ENCODE measurements at places on chromosomes 2 and 18.

- DNase-seq, result peak; percentile 1
Observed at GRCh38 chr18:26971409-26971808, 105.9 kb upstream of the AQP4 start.

DNA sequence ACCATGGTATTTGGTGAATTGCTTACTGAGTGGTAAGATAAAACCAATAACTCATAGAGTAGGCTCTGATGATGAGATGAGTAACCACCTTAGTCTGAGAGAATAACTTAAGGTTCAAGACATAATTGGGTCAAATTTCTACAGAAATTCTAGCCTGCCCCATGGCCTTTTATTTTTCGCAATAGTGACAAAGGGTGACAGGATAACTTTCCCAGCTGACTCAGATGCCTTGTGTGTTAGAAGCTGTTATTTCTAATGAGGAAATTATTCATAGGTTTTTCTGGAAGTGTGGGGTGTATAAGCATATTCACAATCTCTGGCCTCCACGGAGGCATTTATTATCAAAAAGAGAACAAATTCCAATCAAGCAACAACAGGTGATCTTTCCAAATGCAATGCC lies 159.0 kb downstream of the NUP35 start:
- DNase-seq, result no peak

GRCh38 chr2:47313141-47313691 lies 89.7 kb upstream of the MSH2 start:
- no peak for DNase-seq

- DNase-seq, result peak; percentile 75
Observed at GRCh38 chr2:84301717-84302116, 157.4 kb downstream of the SUCLG1 start.

GRCh38 chr2:224333726-224334482 lies 68.0 kb downstream of the FAM124B start:
- no peak for DNase-seq

- no peak for DNase-seq
Observed at GRCh38 chr2:202941771-202942170, 29.7 kb downstream of the CARF start.

GRCh38 chr2:235697041-235697440 lies 203.2 kb downstream of the AGAP1 start:
- no peak for DNase-seq

DNA sequence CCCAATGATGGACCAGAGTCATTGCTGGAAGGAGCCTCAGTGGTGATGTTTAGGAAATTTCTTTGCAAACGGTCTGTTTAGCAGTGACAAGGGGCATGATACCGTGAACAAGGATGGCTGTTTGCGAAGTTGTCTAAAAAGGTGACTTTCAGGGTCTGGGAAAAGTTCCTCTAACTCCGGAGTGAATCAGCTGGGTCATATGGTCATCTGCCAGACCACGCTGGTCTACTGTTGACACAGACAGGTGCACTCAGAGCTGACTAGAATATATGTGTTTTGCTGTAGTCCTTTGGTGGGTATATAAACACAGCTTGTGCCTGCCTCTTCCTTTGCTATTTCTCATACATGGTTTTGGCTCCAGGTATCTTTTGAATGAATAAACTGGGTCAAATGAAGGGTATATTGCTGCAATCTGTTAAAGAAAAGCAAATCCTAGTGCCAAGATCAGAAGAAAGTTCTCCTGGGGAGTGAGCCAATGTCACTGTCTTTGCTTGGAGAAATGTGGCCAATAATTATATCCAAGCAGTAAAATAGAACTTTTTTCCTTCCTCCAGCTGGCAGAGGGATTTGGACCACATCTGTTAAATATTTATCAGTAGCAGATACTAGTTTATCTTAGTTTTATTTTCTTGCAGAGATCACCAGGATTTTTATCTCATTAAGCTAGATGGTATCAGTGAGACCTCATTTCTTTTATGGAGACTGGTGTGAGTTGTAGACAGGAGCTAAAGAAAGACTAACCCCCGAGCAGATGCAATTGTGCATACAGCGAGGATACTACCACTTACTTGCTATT lies 286.0 kb downstream of the TRIB2 start:
- DNase-seq, result no peak

DNA sequence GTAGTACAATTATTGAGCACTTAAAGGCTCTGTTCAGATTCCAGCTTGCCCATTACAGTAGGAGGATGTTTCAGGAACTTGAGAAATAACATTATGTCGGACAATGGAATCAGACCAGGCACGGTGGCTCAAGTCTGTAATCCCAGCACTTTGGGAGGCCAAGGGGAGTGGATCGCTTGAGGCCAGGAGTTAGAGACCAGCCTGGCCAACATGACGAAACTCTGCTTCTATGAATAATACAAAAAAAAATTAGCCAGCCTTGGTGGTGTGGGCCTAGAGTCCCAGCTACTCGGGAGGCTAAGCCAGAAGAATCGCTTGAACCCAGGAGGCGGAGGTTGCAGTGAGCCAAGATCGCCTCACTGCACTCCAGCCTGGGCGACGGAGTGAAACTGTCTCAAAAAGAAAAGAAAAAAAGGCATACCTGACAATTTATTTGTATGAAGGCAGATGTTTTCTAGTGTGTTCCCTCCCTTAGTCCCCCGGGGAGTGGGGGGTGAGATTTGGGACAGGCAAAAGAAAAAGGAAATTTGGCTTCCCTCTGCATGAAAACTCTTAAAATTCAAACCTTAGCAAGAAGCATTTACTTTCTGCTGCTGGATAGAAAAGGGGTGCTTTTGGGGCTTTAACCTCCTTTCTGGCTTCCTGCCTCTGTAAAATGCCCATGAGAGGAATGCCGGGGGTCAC lies 13.7 kb upstream of the ZNF532 start:
- no peak for DNase-seq

DNA sequence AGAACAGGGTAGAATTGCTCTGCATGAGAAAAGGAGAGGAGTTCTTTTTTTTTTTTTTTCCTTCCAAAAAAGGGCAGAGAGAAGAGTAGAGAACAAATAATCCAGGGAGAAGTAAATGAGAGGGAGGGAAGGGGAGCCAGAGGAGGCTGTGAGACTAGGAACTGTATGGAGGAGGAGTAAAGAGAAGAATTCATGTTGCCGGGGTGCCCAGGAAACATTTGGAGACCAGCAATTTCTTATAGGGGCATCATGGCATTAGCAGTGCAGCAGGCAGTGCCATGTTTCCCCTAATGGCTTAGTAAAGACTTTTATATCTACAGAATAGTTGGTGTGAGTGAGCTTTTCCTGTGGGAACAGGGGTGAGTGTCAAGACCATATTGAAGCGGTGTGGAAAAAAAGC lies 86.4 kb upstream of the SESTD1 start:
- no peak for DNase-seq

- no peak for DNase-seq
Observed at GRCh38 chr18:11721720-11722119, 32.7 kb downstream of the GNAL start.

- no peak for DNase-seq
Observed at GRCh38 chr2:27849558-27850205, 40.5 kb downstream of the RBKS start.

GRCh38 chr18:3710712-3711301 lies 260.8 kb downstream of the TGIF1 start:
- no peak for DNase-seq

- no peak for DNase-seq
Observed at GRCh38 chr2:120566331-120567035, 169.2 kb upstream of the GLI2 start.

DNA sequence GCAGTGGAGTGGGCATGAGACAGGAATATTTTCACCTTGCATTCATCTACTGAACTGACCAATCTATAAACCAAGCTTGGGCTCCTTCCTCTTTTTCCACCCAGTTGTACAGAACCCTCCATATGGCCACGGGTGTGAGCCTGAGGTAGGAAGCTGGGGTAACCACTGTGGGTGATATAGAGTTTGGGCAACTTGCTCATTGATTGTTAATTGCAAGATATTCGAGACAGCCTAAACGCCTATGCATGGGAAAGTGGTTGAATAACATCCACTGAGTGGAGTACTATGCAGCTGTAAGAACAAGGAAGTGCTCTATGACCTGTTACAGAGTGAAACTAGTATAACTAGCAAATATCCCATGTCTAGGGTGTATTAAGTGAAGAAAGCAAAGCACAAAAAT lies 7.3 kb upstream of the VAPA start:
- DNase-seq, result no peak

GRCh38 chr2:112520234-112520783 lies 22.0 kb upstream of the POLR1B start:
- no peak for DNase-seq

DNA sequence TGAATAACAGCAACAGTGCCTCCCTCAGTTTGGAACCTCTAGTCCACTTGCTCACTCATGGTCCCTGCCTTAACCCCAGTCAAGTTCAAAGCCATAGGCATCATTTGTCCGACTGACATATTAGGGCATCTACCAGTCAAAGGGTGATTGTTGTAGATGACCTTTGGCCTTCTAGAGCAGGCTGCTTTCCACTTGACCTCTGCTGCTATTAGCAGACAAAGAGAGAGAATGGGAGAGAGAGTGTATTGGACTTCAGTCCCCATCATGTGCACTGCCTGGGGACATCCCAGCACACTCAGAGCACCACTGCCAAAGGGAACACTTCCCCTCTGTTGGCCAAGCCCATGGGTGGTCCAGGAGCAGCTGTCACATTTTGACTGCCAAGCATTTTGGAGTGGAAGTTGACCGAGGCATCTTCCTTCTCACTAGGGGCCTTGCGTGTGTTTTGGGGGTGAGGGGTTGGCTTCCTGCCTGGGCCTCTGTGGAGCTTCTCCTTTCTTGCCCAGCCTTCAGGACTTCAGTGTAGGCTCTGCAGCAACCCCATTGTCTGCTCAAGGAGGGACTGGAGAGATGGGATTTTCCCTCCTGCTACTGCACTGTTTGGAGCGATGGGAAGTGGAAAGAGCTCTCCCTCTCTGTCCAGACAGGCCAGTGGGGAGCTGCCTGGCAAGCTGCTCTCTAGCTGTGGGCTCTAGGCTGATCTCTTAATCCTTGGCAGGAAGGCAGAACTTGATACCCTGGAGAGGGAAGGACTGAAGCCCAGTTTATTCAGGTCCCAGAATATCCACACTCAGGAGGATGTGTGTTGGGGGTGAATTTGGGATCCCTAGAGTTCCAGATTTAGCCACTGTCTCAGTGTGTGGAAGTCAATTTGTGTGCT lies 68.1 kb downstream of the TMEM247 start:
- DNase-seq, result no peak

DNA sequence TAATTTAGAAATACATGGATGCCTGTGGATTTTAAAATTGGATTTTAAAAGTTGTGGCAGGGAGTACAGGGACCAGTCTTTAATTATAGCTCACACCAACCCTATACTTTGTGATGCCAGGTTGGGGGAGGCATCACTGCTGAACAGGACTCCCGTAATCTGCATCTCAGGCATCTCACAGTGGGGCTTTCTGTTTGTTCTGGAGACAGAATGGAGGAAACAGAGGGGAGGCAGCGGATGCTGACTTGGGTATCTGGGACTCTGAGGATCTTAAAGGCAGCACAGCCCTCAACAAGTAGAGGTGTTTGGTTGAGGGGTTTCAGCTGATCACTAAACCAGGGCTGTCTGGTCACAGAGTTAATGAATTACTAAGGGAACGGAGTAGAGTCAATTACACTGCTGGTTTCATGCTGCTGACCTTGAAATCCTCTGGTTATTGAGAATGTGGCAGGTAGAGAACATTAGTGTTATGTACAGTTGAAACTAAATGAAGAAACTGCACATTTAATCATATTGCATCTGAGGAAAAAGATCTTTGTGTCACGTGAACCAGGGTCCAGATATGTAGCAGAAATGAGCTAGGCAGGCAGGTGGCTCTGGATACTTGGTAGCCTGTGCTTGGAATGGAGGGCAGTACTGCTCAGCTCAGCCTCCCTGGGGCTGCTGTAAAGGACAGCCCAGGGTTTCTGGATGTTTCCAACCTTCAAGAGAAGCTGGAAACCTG lies 40.3 kb downstream of the FHOD3 start:
- DNase-seq, result no peak

- no peak for DNase-seq
Observed at GRCh38 chr2:191109888-191110287, 40.9 kb downstream of the STAT4 start.

DNA sequence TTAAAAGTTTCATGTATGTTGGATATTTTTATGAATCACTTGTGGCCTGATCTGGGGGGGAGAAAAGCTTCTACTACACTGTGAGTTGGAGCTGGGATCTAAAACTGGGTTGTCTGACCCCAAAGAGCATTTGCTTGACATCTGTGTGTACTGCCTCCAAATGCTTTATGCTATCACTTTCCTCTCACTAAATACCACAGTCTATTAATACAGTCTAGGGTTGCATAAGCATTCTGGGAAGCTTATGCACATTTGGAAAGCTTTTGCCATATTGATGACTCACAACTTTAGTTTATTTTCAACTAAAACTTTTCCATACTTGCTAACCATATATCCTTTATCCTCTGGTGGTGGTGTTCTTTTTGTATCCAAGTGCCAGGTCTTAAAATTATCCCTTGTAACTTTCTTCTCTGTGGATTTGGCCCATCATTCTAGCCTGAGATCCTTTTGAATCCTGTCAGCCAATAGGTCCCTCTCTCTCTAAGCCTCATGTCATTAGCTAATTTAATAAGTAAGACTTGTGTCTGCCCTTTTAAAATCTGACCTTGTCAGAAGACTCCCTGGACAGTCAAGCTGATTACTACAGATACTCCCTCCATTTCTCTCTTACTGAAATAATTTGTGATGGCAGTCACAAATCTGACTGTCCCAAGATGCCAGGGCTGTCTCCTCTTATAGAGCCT lies 72.7 kb downstream of the NXPH2 start:
- DNase-seq, result no peak

DNA sequence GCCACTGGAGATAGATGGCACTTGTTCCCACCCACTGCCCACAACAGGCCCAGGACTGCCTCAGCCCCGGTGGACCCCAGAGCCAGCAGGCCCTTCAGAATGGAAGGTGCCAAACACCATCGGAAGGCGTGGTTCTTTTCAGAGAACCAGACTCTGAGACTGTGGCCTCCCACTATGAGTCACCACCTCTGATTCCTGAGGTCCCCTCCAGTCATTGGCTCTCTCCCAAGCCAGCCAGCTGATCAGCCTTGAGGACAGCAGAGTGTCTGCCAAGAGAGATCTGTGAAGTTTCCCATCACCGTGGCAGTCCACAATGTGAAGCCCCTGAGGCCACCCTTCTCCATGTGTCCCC lies 10.4 kb upstream of the MAP3K2 start:
- DNase-seq, result peak; percentile 8

GRCh38 chr2:218896501-218897393 lies 16.1 kb downstream of the WNT10A start:
- DNase-seq, result peak; percentile 86

GRCh38 chr2:121088251-121089165 lies 196.5 kb downstream of the TFCP2L1 start:
- peak; percentile 92 for DNase-seq

GRCh38 chr18:79950515-79951341 lies 725 bp downstream of the SLC66A2 start:
- no peak for DNase-seq

DNA sequence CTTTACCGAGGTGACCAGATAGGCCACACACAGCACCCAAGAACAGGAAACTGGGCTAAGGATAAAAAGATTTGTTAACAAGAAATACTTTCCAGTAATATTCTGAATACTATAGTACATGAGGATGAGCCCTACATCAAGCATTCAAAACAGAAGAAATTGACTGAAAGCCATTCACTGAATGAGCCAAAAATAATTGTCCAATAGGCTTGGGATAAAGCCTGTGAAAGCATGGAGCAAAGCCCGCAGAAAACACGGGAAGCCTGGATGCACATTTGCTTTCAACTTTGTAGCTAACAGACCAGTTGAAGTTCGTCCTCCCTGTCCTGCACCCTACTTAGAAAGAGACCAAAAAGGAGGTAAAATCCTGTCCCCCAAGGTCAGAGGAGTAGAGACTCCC lies 56.3 kb downstream of the DIPK1C start:
- DNase-seq, result no peak

Measured in NCI-H524 (cell line).